Activated T-cell treated with anti-CD3 and anti-CD28 coated beads for 4 hours (primary cell): ENCODE measurements at places on chromosomes 11 and 22.

DNA sequence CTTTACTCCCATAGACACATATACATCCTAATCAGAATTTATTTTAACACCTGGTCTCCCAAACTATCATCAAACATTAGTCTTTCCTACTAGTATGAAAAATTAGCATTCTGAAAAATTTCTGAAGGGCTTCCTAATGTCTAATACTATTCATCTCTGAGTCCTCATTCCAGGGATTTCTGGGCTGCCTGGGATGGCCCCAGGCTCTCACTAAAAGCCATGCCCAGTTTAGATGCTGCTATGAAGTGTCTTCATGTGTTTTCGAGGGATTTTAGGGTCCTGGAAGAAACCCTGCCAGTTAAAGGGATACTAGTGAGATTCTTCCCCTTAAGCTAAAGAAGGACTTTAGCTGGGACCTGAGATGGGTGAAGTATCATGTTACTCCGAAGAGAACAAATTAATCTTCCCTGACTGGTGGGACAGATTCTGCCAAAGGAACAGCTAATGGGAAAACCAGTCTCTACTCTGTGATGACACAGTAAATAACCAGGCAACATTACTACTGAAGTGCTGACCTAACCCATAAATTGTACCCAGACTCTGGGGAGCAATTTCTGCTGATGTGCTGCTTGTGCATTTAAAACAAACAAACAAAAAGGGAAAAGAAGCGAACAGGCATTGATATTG is 342.6 kb downstream of the SOX6 start:
- no peak for DNase-seq

- no peak for DNase-seq
These were observed 3.3 kb downstream of the DRAP1 start for GRCh38 chr11:65922565-65922964.

- DNase-seq, result no peak
These were observed 22.2 kb downstream of the LARGE1 start for GRCh38 chr22:33898121-33898520.

DNA sequence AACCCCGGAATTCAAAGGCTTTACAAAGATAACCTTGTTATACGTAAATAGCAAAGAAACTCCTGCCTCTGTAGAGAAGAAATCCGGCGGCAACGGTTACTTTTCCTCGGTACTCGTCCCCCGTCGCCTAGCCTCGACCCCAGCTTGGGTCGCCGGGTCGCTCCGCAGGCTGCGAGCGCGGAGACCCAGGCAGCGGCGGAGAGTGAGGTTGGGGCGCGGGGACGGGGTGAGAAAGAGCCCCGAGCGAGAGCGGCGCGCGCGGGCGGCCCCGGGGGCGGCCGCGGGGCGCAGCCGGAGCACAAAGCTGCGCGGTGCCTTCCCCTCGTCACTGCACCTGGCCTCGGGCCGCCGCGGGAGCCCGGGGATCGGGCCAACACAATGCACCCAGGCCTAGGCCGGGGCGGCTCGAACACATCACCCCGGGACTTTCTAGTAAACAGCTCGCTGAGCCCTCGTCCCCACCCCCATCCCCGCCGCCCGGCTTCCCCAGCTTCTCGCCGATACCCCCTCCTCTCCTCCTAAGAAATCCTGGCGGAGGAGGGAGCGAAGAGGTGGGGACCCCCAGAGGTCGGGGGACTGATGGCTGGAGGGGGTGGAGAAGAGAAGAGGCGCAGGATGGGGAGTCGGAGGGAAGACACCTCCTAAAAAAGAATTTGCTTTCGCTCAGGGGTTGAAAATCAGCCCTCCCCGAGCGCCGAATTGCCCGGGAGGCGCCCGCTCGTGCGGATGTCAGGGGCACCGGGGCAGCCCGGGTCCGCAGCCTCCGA is 845 bp downstream of the MPPED2 start:
- no peak for DNase-seq

GRCh38 chr11:124716591-124716990 is 23.2 kb upstream of the NRGN start:
- DNase-seq, result no peak

GRCh38 chr11:67027483-67027930 is 4.6 kb downstream of the SYT12 start:
- DNase-seq, result no peak

DNA sequence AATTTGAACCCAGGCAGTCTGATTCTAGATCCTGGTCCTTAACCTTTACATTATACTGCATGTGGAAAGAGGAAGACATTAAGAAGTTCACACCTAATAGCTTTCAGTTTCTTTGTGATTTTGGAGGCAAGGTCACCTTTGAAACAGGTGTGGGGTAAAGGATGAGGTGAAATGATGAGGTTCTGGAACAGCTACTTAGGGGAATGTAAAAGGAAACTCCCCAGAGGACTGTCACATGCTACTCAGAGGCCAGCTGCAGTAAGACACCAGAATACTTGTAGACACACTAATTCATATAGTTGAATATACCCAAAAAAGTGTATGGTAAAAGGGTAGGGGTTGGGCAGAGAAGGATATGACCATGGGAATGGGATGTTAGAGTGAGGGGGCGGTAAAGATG is 5.4 kb downstream of the APIP start:
- no peak for DNase-seq

DNA sequence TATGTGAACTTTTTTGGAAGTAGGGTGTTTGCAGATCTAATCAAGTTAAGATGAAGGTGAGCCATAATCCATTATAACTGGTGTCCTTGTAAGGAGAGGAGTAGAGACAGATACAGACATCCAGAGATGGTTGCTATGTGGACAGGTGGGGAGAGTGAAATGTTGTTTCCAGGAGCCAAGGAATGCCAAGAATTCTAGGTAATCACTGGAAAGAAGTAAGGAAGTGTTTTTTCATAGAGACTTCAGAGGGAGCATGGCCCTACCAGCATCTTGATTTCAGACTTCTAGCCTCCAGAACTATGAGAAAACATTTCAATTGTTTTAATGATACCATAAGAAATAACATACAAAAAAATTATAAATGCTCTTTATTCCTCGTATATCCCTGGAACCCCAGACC is 320.5 kb upstream of the ANO3 start:
- no peak for DNase-seq

- DNase-seq, result no peak
These were observed 112.1 kb downstream of the TIMP3 start for GRCh38 chr22:32913557-32913956.

DNA sequence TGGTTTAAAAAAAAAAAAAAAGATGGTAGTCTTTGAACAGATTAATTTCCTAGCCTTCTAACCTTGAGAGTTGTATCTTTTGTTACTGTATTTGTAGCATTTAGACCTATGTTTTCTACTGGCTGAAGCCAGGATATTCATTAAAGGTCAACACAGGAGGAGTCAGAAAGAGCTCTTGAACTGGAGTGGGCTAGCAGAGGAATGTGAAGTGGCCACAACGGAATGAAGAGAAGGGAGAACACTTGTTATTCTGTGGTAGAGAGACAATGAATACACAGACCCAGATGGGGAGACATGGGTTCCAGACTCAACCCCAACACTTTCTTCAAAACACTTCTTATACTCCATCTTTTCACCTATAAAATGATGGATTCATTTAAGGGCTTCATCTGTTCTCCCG is 88.1 kb downstream of the RELT start:
- no peak for DNase-seq

DNA sequence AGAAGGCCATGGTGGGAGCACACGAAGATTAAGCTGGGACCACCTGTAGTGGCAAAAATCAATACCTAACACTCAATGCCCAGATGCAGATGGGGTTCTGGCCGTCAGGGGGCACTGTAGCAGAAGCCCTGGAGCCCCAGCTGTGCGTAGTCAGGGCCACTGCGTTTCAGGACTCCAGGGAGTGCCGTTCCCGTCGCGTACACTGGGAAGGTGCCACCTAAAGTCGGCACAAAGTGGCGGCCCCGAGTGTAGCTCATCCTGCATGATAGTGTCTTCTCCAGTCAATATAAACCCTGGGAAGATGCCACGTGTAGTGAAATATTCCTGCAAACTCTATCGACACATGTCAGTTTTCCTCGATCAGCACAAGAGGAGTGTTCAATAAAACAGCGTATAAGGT is 123.8 kb upstream of the NTM start:
- no peak for DNase-seq
